Activated naive CD4-positive, alpha-beta T cell treated with anti-CD3 and anti-CD28 coated beads, Interleukin-2, amount 50 U/mL, for 16 hours (primary cell): ENCODE measurements at places on chromosomes 4 and X.

DNA sequence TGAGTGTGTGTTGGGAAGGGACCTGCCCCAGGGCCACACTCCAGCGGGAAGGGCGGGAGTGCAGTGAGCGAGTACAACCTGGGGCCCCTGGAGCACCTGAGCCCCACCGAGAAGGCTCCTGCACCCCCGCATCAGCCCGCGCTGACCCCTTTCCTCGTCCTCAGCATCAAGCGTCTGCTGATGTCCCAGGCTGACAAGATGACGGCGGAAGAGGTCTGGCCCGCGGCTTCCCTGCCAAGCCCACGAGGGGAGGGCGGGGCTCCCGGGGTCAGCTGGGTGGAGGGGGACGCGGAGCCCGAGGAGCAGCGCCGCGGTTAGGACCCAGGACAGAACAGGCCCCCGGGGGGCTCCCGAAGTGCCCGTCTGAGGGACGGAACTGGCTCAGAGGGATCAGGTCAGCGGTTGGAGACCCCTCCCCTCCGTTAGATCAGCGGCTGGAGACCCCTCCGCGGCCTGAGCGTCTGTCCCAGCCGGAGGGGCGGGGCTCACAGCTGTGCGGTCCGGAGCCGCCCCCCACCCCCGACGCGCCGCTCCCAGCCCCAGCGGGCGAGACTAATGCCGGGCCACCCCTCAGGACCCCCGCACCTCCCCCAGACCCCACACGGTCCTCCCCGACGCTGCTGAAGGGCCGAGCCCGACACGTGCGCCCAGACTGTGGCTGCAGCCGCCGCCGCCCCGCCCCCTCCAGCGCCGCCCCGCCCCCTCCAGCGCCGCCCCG is 6.7 kb downstream of the MYL5 start:
- DNase-seq = peak; percentile 43

DNA sequence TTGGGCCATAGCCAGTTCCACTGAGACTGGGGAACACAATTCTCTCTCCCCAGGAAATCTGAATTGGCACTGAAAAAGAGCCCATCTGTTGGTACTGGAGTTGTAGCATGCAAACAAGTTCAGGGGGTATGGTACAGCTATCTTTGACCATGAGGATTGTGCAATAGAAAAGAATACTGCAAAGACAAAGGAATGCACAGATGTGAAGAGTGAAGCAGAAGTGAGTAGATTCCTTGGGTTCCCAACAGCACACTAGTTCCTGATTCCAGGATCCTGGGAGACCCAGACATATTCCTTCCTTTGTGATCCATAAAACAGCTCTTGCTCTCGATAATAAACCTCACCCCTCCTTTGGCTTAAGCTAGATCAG is 43.3 kb upstream of the CTAG2 start:
- no peak for DNase-seq

GRCh38 chr4:37970702-37971101 is 10.5 kb downstream of the PTTG2 start:
- DNase-seq = peak; percentile 64

- no peak for DNase-seq
These were observed 35.5 kb upstream of the LAMP2 start for GRCh38 chrX:120504569-120504968.

GRCh38 chr4:8188743-8189550 is 10.1 kb upstream of the SH3TC1 start:
- DNase-seq = no peak

- no peak for DNase-seq
These were observed 810.4 kb downstream of the TRIML1 start for GRCh38 chr4:188949596-188949995.

GRCh38 chrX:47802589-47802988 is 34.1 kb upstream of the ZNF81 start:
- DNase-seq = no peak

GRCh38 chr4:76977736-76978350 is 28.3 kb downstream of the SEPTIN11 start:
- no peak for DNase-seq

DNA sequence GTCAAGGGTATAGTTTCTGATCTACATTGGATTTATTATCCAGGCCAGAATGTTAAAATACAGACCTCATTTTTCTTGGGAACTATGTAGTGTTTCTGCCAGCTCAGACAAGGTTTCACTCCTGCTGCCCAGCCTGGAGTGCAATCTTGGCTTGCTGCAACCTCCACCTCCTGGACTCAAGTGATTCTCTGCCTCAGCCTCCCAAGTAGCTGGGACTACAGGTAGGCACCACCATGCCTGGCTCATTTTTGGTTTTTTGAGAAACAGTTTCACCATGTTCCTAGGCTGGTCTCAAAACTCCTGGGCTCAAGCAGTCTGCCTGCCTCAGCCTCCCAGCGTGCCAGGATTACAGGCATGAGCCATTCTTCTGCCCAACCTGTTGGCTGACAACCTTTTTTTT is 5.7 kb downstream of the RPL34 start:
- DNase-seq = no peak

DNA sequence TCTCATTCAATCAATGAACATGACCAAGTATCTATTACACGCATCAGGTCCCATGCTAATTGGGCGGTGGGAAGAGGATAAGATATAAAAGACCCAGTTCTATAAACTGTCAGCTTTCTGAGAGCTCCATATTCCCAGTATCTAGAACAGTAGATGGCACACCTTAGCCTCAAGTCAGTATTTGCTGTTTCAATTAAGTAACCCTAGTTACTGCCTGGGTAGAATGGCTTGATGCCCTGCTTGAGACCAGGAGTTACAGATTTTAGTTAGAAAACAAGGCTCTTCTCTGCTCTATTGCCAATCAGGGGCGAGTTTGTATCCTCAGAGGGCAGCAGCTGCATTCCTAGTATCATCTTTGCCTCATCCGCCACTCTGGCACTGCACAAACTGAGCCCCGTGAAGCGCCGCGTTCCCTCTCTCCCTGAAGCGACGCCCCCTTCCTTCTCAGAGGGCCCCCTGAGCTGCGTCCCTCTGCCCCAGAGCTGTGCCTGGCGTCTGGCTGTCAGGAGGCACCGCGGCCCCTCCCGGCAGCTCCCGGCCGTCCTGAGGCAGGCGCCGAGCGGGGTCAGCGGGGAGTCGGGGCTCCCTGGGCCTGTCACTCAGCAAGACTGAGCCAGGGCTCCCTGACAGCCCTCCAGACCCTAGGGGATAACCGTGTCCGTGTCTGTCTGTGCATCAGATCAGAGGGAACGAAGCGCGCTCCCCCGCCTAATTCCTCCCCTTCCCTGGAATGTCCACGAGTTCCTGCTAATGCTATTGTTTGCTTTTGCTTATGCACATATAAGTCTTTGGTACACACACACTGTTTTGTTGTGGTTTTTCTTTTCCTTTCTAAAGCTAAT is 212.4 kb upstream of the TTC29 start:
- DNase-seq = no peak

DNA sequence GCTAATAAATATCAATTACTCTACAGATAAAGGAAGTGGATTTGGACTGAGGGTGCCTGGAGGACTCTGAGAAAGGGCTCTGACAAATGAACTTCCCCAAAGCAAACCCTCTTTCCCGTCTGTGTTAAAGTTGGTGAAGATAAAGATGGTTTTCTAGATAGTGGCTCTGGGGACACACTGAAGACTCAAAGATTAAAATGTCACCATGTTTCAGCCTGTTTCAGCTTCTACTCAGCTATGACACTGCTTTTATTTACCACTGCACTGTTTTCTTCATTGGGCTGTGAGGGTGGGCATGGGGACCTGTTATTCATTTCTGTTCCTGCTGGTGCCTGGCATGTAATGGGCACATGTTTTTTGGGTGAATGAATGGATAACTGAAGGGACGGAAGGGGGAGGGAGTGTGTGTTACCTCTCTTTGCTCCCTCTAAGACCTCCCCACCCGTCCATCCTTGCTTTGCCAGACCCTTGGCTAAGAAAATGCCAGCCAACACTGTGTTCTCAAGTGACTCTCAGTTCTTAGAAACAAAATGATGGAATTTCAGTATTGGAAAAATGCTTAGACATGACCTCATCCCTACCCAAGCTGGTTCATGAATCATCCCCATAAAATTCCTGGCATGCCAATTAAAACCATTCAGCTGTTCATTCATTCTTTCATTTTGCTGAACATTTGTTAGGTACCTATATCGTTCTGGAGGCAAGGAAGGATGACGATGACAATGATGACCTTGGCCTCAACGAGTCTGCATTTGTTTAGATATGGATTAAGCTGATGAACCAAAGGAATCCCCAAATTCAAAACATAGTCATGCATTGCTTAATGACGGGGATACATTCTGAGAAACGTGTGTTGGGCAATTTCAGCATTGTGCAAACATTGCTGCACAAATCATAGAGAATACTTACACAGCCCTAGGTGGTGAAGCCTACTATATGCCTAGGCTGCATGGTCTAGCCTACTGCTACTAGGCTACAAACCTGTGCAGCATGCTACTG is 13.4 kb upstream of the STK32B start:
- DNase-seq = no peak

- DNase-seq = no peak
These were observed 127.8 kb downstream of the UBE2K start for GRCh38 chr4:39825741-39826231.

GRCh38 chr4:26194764-26195163 is 126.0 kb upstream of the RBPJ start:
- DNase-seq = no peak

- no peak for DNase-seq
These were observed 58.1 kb downstream of the FAM114A1 start for GRCh38 chr4:38925492-38926413.

GRCh38 chr4:158906073-158906472 is 137.2 kb downstream of the FNIP2 start:
- no peak for DNase-seq

- no peak for DNase-seq
These were observed 250.5 kb downstream of the TECRL start for GRCh38 chr4:64158648-64159326.

- no peak for DNase-seq
These were observed 86.9 kb downstream of the VCX3A start for GRCh38 chrX:6448003-6448402.

DNA sequence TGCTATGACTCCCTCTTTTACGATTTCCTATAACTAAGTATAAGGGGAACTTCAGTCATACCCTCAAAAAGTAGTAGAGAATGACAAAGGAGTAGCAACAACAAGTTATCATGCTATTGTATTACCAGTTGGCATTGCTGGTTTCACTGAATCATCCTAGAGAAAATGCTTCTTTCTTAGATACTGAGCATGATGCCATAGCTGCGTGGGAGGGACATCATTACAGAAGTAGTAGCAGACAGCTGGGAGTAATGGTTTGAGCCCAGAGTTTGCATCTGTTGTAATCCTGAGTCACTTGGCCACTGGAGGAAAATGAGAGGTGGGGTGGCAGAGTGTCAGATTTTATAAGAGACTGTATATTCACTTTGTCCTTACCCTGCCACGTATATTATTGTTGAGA is 38.6 kb downstream of the MTMR1 start:
- DNase-seq = peak; percentile 60

DNA sequence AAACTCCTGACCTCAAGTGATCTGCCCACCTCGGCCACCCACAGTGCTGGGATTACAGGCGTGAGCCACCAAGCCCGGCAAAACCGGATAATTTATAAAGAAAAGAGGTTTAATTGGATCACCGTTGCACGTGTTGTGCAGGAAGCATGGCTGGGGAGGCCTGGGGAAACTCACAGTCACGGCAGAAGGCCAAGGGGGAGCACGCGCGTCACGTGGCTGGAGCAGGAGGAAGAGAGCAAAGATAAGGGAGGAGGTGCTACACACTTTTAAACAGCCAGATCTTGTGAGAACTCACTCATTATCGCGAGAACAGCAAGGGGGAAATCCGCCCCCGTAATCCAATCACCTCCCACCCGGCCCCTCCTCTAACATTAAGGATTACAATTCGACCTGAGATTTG is 177.9 kb upstream of the TENM3 start:
- DNase-seq = no peak

- DNase-seq = no peak
These were observed 595.0 kb downstream of the GLUD2 start for GRCh38 chrX:121642415-121642814.
